Germinal center (tissue), 1 donor: ENCODE measurements at places on chromosomes 13 and 19.

DNA sequence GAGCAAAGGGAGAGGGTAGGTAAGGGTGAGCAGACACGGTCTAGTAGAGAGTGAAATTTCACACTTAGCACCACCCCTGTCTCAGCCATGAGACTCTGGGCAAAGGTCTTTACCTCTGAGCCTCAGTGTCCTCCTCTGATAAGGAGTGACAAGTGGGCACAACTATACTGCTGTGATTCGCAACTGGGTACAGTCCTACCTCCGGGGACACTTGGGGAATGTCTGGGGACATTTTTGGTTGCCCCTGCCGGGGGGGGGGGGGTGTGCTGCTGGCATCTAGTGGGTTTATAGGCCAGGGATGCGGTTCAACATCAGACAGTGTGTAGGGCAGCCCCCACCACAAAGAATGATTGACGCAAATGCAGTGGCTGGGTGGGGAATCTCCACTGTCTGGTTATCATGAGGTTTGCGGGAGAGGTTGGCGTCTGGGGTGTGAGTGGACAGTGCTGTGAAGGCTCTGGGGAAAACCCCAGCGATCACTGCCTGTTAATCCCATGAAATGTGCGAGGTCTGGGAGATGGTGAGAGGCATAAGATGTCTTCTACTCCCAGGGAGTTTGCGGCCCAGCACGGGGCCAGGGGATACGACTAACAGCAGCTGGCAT is 4.3 kb downstream of the NACC1 start:
- DNase-seq: no peak

GRCh38 chr19:53088091-53088490 is 15.1 kb downstream of the ZNF160 start:
- DNase-seq: no peak

DNA sequence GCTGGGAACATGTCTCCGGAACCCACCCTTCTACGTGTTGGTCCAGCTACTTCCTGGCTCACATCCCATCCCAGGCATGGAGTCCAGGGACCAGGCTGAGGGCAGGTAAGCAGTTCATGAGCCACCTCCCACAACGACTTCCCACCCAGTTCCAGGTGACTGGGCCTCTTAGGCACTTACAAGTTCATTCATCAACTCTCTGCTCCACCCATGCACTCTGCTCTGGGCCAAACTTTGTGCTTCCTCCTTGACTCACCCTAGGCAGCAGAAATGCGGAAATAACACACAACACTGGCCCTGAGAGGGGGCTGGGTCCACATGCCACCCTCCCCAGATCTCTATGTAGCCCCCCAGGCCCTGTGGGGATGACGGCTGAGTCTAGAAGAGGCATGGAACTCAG is 20.5 kb downstream of the IQCN start:
- no peak for DNase-seq

GRCh38 chr13:79886601-79887000 is 405.6 kb downstream of the NDFIP2 start:
- DNase-seq: no peak

- no peak for DNase-seq
These were observed 74.3 kb upstream of the ZNF43 start for GRCh38 chr19:21910318-21910717.

- no peak for DNase-seq
These were observed 30.0 kb downstream of the DCLK1 start for GRCh38 chr13:36101157-36101556.

DNA sequence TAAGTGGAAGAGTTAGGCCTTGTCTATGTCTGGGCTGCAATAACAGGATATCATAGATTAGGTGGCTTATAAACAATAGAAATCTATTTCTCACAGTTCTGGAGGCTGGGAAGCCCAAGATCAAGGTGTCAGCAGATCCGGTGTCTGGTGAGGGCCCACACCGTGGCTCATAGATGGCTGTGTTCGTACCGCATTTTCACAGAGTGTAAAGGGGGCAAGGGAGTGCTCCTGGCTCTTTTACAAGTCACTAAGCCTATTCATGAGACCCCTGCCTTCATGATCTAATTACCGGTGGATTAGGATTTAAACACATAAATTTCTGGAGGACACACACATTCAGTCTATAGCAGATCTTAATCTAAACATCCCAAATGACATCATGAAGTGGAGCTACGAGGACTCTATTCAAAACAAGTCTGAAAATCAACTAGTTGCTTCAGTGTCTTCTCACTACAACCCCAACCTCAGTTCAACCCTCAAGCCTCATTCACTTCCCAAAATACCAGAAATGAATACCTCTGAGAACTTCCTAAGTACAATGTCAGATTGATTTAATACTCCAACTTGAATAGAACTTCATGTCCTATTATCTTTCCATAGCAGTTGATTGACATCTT is 23.5 kb downstream of the ENOX1 start:
- DNase-seq: no peak

DNA sequence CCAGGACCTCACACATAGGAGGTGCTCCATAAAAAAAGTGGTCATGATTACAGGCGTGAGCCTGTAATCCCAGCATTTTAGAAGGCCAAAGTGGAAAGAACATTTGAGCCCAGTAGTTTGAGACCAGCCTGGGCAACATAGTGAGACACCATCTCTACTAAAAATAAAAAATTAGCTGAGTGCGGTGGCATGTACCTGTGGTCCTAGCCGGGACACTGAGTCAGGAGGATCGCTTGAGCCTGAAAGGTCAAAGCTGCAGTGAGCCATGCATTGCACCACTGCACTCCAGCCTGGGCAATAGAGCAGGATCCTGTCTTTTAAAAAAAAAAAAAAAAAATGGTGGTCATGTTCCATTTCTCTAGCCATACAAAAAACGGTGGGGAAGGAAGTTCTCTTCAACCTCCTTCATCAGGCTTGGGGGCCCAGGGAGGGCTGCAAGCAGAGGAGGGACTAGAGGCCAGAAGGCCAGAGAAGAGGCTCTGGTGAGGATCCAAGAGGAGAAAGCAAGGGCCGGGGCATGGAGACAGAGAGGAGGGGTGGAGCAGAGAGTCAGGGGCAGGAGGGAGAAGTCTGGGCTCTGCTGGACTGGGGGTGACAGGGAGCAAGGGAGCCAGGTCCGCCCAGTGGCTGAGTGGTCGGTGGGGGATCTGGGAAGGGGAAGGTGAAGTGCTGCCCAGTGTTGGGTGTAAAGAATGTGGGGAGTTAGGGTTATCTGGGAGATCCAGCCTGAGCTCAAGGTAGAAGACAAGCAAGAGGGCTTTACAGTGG is 8.9 kb downstream of the KASH5 start:
- no peak for DNase-seq

DNA sequence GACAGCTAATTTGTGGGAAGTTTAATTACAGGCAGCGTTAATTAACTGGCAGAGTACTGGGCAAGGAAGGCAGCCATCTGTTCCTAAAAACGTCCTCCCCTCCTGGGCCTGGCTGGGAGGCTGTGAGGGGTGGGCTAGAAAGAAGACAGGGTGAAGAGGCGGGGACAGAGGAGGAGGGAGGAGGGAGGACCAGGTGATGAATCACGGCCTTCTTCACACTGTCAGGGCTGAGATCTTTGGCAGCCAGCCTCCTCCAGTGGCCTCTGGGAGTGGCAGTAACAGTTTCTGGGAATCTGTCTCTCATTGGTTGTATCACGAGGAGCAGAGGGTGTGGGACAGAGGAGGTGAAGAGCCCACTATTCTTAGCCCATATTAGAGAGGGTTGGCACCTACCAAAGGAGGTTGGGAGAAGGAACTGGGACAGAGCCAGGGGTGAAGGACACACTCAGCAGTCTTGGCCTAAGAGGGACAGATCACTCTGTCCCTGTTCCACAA is 9.6 kb upstream of the ZNRF4 start:
- DNase-seq: no peak
